NCI-H510A (cell line): ENCODE measurements at places on chromosomes 1 and 21.

GRCh38 chr21:34690041-34690792, 21.4 kb downstream of the CLIC6 start:
- peak; percentile 86 for DNase-seq

DNA sequence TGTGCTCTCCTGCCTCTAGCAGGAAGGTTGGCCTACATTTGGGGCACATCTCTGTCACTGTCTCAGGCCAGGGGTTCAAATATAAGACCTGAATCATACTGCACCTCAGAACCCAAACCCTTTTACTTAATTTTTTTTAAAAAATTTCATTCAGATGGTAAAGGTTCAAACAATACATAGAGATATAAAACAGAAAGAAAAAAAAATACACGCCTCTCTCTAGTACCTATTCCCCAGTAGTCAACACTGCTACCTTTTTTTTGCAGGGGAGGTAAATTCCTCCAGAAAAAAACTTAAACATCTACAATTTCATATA, 32.9 kb downstream of the MAPKAPK2 start:
- no peak for DNase-seq

GRCh38 chr21:34946916-34947534, 102.1 kb downstream of the RUNX1 start:
- DNase-seq, result no peak

DNA sequence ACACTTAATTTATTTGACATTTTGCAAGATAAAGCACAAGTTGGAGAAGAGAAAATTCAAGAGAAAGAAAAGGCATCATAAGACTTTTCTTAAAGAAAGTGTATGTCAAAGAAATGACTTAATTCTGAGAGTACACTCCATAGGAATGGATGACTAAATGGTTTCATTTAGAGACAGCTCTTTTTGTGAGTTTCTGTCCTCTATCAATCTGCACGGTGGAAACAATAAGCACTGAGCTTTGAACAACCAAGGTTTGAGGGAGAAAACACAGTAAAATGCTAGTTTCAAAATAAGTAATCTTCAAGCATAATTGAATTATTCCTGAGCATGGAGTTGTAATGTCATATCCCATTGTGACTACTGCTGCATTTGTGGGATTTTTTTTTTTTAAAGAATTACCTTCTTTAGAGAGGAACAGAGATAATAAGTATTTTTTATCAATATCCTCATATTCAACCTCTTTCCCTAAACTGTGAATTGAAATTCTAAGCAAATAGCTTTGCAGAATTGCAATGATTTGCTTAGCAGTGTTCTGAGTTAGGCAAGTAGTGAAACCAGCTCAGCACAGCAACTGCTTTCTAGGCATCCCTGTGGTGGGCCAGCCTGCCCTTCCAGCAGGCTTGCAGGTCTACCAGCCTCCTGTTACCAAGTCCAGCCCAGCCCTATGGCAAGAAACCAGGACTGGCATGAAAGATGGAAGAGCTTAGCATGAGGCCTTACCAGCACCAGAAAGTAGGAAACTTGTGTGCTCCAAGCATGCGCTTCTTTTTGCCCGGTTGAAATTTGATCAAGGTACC, 38.2 kb downstream of the KCNJ6 start:
- no peak for DNase-seq

- no peak for DNase-seq
Measured at GRCh38 chr1:32954168-32954567, 10.4 kb downstream of the RNF19B start.

DNA sequence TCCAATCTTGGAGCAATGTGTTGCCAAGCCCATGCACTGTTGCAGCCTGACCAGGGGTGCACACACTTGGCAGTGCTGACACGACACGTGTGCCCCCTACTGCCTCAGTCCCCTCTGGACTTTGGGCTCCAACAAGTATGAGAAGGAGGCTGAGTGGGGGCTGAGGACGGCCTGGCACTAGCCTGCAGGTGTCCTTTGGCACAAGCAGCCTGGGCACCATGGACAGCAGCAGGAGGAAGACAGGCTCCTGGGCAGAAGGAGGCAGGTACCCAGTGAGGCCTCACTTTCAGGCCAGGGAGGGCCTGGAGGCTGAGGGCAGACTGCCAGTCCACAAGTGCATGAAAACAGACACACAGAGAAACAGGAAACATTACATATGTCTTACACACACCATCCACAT, 1702.9 kb upstream of the B3GALT2 start:
- no peak for DNase-seq

GRCh38 chr1:231036416-231036815, 3.6 kb downstream of the FAM89A start:
- DNase-seq, result no peak

DNA sequence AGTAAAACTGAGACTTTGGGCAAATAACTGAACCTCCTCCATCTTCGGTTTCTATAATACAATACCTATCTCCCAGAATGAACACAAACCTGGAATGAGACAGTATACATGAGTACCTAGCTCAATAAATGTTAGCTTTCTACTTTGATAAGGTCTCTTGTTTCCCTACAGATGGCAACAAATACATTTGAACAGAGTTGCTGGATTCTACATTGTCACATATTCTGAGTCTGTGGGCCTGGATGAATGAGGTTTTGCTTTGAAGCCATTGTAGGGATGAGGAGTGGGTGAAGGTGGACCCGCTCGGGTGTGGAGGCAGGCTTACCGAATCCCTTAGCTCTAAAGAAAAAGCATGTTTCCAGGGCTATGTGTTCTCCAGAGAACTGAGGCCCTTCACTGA, 13.9 kb upstream of the FYB2 start:
- no peak for DNase-seq

- no peak for DNase-seq
Measured at GRCh38 chr1:200530623-200531261, 89.8 kb downstream of the KIF14 start.

- DNase-seq, result peak; percentile 60
Measured at GRCh38 chr1:68173283-68173935, 58.9 kb downstream of the WLS start.

DNA sequence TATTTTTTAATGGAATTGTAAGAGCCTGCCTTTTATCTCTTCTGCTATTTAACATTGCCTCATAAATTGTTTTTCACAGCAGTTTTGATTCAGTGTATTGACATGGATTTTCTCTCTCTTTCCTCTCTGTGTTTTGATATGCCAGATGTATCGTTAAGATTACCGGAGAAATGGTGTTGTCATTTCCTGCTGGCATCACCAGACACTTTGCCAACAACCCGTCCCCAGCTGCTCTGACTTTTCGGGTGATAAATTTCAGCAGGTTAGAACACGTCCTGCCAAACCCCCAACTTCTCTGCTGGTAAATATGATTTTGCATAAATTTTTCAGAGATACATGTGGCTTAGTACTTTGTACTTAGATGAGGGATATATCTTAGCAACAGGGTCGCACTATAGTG, 23.1 kb upstream of the DYNLT5 start:
- no peak for DNase-seq

- DNase-seq, result no peak
Measured at GRCh38 chr1:53982034-53982762, 35.8 kb downstream of the LDLRAD1 start.
